Fibroblast of skin of right quadriceps (primary cell): ENCODE measurements at places on chromosomes 5 and 9.

DNA sequence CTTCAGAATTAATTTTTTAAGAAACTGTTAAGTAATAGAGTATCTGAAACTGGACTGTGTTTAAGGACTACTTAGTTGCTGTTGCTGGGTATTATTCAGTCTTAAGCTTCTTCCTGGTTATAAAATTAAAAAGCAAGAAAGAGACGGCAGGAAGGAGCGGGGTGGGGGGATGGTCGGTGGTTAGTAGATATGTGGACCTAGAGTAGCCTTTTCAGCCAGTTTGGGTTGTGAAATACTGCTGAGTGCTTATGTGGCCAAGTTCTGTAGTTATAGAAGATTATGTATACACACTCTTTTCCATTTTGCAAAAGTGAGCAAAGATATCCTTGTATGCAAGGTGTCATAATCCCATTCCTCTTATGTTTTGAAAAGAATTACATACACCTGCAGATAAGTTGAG, 28.5 kb downstream of the TRIO start:
- peak; percentile 68 for DNase-seq

DNA sequence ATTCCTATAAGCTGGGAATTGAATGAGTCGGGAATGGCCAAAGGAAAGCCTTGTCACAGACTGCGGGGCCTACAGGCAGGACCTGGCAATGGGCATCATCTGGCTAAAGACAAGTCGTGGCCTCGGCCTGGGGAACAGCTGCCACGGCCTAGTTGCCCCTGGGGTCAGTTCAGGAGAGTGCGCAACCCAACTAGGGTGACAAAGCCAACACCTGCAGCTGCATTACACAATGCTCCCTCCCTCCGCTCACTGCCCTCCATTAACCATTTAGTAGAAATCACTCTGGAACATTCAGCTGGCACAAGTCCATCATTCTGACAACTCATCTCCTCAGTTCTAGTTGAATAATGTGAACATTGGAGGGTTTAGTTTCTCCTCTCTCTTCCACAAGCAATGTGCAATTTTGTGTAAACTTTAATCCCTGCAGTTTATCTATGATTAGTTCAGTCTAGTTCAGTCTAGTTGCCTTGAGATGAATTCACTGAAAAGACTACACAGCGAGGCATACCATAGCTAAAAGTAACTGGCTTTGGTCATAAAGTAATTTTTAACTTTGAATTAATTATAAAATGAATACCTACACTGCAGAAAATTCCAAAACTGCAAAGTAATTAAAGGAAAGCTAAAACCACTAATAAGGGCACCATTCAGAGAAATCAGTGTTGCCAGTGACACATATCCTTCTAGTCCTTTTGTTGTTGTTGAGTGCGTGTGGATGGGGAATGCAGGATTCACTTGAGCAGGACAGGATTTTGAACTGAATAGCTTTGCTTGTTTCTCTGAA, 5.1 kb downstream of the GLDC start:
- no peak for DNase-seq

DNA sequence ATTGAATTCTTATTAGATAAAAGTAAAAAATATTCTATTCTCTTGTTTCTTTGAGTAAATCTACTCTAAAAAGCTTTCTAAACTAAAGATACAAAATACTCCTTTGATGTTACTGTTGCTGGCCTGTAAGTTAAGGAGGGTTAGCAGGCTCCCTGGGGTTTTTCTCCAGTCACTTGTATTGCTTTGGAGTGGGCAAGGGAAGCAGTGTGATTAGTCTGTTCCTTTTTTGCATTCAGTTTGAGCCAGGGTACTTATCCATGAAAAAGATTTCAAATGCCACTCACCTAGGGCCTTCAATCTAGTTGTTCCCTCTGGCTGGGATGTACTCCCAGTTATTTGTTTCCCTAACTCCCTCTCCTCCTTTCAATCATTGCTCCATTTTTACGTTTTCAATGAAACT, 256.2 kb upstream of the SMC2 start:
- no peak for DNase-seq

DNA sequence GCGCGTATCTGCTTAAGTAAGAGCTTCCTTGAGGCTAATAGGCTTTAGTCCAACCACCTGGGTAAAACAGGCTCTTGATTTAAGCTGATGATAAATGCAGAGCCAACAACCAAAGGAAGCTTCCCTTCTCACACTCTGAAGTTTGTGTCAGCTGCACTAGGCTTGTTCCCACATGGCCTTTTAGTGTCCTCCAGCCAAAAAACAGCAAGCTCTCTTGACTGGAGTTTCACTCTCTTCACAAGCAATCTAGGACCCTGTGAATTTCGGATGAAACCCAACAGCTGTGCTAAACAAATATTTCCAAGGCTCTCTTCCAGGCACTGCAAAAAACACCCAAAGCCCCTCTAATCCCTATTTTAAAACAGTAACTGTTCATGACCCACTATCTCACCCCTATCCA, 63.9 kb downstream of the SAXO1 start:
- DNase-seq = no peak

GRCh38 chr9:127637322-127637847, 25.3 kb downstream of the STXBP1 start:
- peak; percentile 85 for DNase-seq
